ENCODE measurements at places on chromosomes 6 and 20.

GRCh38 chr20:40848526-40848925 lies 159.5 kb upstream of the MAFB start:
- no peak for DNase-seq

GRCh38 chr6:83708970-83709747 lies at the start of gene SNAP91:
SNAP91 (minus strand) TSS chr6:83709101; CDS start chr6:83707927, 1,174 bp downstream.
- no peak for DNase-seq

- DNase-seq = no peak
Observed at GRCh38 chr6:129685662-129686031, 24.3 kb downstream of the ARHGAP18 start.

GRCh38 chr20:24912397-24913075 lies 36.5 kb upstream of the CST7 start:
- no peak for DNase-seq

- DNase-seq = no peak
Observed at GRCh38 chr6:149054559-149055194, 262.8 kb upstream of the TAB2 start.

- no peak for DNase-seq
Observed at GRCh38 chr20:12592756-12593155, 416.0 kb upstream of the SPTLC3 start.

DNA sequence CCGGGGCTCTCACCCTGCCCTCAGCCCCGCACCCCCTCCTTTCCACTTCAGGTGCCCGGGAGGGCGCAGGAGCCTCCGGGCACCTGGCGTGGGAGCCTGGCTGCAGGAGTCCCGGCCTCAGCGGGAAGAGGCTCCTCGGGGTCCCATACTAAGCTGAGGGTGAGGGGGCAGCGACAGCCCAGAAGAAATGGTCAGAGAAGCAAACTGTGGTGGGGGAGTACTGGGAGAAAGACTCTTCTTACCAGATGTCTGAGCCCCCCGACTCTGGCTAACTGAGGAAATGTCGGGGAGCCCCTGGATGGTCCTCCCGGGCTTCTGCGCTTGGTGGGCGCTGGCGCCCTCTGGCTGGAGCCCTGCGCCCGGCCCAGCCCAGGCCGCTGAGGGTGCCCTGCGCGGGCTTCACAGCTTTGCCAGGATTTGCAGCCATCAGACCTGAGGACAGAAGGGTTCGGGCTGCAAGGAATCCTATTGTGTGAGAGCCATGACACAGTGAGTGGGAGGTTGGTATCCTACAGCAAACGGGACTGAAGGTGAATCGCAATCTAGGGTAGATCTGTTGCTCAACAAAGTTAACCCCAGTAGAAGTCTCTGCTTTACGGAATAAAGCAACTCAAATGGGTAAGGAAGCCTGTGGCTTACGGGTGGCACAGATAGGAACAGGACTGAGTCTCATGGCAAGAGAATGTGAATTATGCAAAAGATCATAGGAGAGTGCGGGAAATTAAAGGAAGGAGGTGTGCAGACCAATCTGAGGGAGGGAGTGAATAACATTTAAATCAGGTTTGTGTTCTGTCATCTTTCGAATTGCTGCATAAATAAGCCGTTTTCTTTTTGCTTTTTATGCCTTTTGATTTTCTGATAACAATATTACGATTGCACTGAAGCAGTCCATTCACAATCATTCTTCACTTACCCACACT lies 639 bp upstream of the RCAN2 start:
- DNase-seq = no peak

DNA sequence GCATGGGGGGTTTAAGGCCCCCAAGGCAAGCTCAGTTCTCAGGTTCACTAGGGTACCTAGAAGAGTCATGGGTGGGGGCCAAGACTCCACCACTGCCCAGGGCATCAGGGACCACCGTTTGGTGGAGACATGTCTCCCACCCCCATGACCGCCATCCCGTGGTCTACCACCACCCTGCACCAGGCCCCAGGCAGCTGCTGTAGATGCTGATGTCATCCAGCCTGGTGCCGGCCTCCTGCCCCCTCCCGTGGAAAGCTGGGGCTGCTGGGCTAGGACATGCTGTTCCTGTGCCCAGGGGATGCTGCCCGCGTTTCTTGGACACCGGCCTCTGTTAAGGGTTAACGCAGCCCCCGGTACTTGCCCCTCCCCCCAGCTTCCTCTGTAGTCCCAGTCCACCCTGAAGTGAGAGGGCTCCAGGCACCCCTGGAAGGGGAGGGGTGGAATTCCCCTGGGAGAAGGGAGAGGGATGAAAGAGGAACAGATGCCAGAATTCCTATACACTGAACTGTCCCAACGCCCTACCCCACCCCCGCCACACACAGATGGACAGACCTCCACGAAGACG lies 587 bp downstream of the IP6K3 start:
- no peak for DNase-seq

DNA sequence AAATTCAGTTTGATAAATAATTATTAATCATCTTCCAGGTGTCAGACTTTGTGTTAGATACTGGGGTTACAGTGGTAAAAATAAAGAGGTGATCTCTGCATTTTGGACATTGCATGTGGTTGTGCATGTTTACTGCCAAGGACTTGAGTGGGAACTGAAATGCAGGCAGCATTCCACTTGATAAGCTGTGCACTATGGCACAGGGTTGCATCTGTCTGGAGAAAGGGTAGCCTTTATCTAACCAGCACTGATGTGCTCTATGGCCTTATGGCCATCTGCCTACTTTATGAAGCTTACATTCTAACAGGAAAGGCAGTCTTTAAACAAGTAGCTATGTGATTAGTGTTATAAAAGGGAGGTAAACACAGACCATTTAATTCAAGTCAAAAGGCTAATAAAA lies 53.0 kb upstream of the MLIP start:
- no peak for DNase-seq

All from stimulated activated CD4-positive, alpha-beta T cell treated with anti-CD3 and anti-CD28 coated beads, Interleukin-12 subunit alpha, Interleukin-12 subunit beta, amount 100 ng/mL, for 48 hours (primary cell).